ENCODE measurements at places on chromosomes 5 and 9.

DNA sequence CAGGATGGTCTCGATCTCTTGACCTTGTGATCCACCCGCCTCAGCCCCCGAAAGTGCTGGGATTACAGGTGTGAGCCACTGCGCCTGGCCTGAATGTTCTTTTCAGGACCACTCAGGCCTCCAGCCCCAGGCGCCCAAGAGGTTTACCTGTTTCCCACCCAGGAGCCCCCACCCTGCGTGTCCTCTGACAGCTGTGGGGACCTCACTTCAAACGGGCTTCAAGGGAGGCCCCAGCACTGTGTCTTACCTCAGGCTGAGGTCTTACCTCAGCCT lies 19.1 kb upstream of the SLC6A19 start:
- DNase-seq, result no peak

DNA sequence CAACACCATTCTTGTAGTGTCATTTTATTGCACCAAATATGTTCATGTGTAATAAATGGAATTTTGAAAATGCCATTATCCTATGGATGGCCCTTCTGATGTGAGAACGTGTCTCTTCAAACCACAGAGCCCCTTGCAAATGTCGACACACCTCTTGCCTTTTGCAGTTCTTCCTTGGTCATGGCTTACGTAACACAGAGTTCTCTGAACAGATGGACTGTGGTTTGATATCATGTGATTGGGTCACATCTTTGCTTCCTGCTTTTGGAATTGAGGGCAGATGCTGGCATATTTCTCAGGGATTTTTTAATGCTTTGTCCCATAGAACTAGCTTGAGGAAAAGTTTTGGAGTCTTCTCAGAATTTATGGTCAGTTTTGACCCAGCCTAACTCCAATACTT lies 4.6 kb downstream of the TGFBR1 start:
- no peak for DNase-seq

GRCh38 chr9:131566158-131566557 lies 20.8 kb downstream of the PRRT1B start:
- DNase-seq, result no peak

GRCh38 chr5:159877016-159877415 lies 39.3 kb upstream of the ADRA1B start:
- no peak for DNase-seq

DNA sequence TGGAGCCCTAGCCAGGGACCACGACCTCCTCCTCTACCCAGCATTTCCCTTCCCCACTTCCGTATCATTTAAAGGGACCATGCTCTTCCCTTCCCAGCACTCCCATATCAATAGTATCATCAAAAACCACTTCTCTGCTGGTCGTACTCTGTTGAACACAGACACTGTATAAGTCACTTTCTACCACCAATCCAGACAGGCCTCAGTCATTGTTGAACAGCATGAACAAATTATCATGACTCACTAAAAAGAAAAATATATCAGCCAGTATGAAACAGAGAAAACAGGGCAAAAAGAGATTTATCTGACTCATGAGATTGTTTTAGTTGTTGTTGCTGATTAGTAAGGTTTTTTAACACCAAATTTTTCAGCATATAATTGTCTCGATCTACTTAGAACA lies 89.8 kb downstream of the CDKN2A start:
- DNase-seq, result no peak

DNA sequence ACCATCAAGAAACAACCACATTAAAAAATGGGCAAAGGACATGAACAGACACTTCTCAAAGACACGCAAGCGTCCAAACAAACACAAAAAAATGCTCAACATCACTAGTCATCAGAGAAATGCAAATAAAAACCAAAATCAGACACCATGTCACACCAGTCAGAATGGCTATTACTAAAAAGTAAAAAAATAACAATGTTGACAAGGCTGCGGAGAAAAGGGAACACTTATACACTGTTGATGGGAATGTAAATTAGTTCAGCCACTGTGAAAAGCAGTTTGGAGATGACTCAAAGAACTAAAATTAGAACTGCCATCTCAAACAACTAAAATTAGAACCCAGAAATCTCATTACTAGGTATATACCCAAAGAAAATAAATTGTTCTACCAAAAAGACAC lies 80.4 kb downstream of the CAAP1 start:
- no peak for DNase-seq

DNA sequence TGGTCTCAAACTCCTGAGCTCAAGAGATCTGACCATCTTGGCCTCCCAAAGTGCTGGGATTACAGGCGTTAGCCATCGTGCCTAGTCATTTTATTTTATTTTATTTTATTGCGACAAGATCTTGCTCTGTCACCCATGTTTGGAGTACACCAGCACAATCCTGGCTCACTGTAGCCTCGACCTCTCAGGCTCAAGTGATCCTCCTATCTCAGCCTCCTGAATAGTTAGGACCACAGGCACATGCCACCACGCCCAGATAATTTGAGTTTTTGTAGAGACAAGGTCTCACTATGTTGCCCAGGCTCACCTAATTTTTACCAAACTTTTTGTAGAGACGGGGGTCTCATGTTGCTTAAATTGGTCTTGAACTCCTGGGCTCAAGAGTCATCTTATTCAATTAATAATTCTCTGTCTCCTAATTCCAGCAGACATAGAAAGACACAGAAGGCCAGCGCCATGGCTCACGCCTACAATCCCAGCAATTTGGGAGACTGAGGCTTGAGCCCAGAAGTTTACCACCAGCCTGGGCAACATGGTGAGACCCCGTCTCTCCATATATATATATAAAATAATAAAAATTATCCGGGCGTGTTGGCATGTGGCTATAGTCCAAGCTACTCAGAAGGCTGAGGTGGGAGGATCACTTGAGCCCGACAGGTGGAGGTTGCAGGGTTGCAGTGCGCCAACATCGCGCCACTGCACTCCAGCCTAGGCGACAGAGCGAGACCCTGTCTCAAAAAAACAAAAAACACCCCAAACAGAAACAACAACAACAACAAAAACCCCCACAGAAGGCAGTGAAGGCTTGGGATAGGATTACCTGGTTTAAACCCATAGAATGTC lies 1.0 kb upstream of the UBAP1 start:
- peak; percentile 42 for DNase-seq

DNA sequence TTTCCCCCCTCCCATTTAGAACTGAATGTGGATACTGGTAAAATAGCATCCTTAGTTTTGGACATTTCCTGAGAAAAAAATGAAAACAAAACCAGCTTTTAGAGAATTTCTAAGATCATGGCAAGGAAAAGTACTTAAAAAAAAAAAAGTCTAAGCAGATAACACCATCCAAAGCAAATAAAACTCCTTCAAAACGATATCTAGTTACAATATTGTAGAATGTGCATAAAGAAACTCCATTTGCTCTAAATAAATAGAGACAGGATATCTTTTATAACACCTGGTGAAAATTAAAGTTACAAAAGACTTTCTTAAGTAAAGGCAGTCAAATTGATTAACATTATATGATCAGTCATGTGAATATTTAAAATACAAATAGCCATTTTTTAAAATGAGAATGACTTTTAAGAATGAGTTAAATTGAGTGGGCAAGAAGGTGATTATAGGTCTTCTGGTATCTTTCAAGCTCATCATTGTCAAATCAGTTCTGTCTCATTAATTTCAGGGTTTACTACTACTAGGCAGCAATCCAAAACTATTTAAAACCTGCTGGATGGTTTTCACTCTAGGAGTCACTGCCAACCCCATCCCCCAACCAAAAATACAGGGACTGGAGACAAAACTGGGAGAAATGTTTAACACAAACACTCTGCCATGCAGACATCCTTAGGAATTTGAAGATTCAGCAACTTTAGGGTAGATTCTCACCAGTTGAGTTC lies 382.6 kb downstream of the ADGRV1 start:
- no peak for DNase-seq

Measured in activated CD8-positive, alpha-beta memory T cell treated with anti-CD3 and anti-CD28 coated beads, Interleukin-2, amount 50 U/mL, for 48 hours (primary cell).